Spinal cord (tissue), 10 donors: ENCODE measurements at places on chromosomes 7 and 10. TPM values are rescaled to one million over a fixed set of nuclear protein-coding genes. Genes with fewer than 3 reads are reported as not detected.

ARHGAP19 gene
- 17.4 TPM for total RNA-seq

PTPN20 gene
- 7.4 TPM for total RNA-seq

MYH16 gene
- not detected for total RNA-seq

ANXA7 gene
- total RNA-seq: 69.9 TPM

GRCh38 chr7:117229350-117229749 is 93.5 kb downstream of the WNT2 start:
- H3K4me3 ChIP-seq: no peak overlapping the region
- no peaks in the 10 kb centered on the region for H3K27me3 ChIP-seq
- H3K36me3 ChIP-seq: peaks cover 11% of the 10 kb centered on the region
- no peak overlapping the region for H3K27ac ChIP-seq
- DNase-seq: no peak

GRCh38 chr10:132232023-132232951 is 45.5 kb downstream of the DPYSL4 start:
- no peaks in the 10 kb centered on the region for H3K27me3 ChIP-seq
- H3K4me3 ChIP-seq: no peak overlapping the region
- peaks cover 54% of the 10 kb centered on the region for H3K36me3 ChIP-seq
- peaks cover 30% of the 10 kb centered on the region for H3K4me1 ChIP-seq

- no peak for DNase-seq
- no peak overlapping the region for H3K4me3 ChIP-seq
- no peaks in the 10 kb centered on the region for H3K4me1 ChIP-seq
- no peaks in the 10 kb centered on the region for H3K27me3 ChIP-seq
- no peak overlapping the region for H3K27ac ChIP-seq
Observed at GRCh38 chr7:46651561-46652088, 730.6 kb upstream of the IGFBP3 start.

DNA sequence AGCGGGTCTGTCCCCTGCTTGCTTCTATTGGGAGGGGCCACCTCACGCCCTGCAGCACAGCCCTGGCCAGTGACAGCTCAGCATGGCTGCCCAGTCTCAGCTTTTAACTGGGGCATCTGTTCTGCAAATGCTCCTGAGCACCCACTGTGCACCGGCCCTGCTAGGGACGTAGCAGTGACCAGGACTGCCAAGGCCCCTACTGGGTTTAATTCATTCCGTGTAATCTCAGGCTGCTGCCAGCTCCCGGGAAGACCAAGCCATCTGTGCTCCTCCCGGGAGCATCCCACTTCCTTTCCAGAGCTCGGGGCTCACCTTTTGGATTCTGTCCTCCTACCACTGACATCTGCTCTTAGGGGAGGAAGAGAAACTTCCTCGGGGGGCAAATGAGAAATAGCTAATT is 85.2 kb downstream of the ADARB2 start:
- no peaks in the 10 kb centered on the region for H3K27me3 ChIP-seq
- H3K4me1 ChIP-seq: peaks cover 17% of the 10 kb centered on the region
- DNase-seq: no peak
- H3K27ac ChIP-seq: no peak overlapping the region

DNA sequence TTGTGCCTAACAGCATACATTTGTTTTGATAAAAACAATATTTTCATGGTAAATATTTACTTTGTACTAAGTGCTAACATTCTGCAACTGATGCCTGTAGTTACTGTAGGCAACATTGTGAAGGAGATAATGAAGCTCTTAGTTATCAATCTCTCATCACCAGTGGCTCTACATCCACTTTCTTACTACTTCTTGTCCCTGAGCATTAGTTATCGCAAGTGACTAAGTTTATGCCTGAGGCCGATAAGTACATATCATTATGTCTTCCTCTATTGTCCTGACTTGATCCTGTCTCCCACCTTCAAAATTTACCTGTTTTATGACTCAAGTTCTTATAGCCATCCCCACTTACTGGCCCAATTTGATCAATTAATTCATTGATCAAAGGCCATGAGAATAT is 63.6 kb downstream of the MACC1 start:
- DNase-seq: no peak
- H3K4me3 ChIP-seq: no peak overlapping the region
- H3K27ac ChIP-seq: no peak overlapping the region
- no peaks in the 10 kb centered on the region for H3K27me3 ChIP-seq
